Right forelimb (tissue), 1 donor: ENCODE measurements at places on chromosomes 1 and 21.

DNA sequence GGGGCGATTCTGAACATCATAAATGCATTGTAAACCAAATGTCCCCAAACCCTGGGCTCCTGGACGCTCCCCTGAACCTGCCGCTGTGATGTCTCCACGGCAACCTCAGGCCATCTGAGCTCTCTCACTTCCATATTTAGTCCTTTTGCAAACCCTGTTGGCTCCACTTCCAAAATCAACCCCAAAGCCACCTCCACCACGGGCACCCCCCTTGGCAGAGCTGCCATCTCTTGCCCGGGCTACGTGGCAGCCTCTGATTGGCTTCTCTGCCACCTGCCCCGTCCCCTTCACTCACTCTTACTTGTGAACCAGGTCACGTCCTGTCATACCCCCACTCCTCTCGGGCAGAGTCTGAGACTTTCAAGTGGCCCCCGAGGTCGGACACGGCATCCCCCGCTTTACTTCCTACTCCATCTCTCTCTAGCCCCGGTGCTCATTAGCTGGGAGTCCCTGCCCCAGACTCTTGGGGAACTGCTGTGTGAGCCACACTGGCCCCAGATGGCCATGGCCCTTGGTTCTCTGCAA, 15.8 kb downstream of the PRXL2B start:
- no peak for DNase-seq

GRCh38 chr1:220974431-220974830, 95.2 kb downstream of the HLX start:
- no peak for DNase-seq

- DNase-seq: no peak
These were observed 32.7 kb upstream of the C1orf198 start for GRCh38 chr1:230900984-230901383.

DNA sequence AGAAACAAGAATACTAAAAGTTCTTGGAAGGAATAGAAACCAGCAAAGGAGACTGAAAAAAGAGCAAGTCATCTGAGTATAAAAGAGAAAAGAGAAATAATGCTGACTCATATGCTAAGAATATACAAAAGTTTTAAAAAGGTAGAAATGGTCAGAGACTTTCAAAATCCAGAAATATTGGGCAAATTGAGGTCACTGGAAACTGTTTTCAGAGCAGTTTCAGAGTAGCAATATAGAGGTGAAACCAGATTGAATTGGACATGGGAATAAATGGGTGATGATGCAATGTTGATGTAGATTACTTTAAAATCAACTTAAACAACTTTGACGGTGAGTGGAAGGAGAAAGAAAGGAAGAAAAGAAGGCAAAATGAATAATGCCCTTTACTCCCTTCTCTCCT, 1.8 kb upstream of the RPS6KC1 start:
- DNase-seq: no peak

DNA sequence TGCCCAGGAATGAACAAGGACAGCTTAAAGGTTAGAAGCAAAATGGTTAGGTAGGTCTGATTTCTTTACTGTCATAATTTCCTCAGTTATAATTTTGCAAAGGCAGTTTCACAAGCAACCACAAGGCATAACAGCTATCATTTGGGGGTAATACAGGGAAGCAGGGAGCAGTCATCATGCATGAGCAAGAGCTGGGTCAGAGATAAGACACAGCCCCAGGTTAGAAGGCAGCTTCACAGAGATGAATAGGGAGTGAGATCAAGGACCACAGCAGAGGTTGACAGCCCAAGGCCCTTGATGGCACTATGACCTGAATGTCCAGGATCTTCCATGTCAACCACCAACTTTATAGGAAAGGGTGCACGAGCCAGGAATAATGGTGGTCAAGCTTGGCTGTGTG, 9.0 kb upstream of the CSRP1 start:
- no peak for DNase-seq

DNA sequence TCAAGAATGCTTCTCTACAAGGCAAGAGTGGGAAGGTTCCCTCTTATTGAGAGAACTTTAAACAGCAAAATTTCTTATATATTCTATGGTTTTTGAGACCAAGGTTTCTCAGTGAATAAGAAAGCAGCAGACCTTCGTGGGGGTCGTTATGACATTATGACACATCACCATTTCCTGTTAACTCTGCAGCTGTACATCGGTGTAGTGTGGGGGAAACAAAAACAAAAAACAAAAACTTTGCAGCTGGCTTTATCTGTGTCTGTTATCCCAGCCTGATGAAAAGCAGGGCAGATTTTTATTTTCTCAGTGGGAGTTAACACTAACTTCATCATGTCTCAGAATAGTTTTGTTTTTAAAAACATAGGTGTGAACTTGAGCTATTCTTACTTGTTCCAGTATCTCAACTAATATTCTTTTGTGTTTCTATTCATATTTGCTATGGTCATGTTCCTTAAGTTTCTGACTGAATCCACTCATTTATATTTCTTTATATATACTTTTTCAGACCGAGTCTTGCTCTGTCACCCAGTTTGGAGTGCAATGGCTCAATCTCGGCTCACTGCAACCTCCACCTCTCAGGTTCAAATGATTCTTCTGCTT, 2.1 kb downstream of the SDE2 start:
- no peak for DNase-seq

DNA sequence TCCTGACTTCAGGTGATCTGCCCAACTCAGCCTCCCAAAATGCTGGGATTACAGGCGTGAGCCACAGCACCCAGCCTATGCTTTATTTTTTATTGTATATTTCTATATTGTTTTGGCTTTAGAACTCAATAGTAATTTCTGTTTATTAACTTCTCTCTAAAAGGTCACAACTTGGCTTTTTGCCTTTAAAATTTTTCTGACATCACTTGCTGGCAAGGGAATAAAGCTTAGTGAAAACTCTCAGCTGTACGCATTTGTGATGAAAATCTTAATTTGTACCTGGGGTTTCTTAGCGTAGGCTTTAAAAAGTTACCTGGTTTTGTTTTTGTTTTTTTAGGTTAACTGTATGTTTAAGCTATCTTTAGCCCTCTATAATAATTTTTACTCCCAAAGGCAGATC, 36.2 kb downstream of the B3GALNT2 start:
- DNase-seq: no peak

- DNase-seq: no peak
These were observed 75.5 kb upstream of the APP start for GRCh38 chr21:26246073-26246472.

DNA sequence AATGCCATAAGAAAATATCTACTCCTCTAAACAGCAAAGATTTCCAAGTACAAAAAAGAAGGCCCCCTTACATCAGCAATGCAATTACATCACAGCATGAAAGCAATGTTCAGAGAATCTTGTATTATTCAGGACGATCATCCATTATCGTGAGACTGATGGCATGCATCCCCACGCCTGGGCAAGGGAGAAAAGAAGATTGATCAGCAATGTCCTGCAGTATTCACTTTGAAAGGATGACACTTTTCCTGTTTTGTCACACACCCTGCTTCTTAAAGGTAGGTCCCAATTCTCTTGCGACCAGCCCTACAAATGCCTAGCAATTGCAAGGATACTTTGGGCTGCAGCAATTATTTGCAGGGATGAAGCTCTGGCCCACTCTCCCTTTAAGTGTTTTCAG, 108.7 kb downstream of the TOMM20 start:
- DNase-seq: no peak

DNA sequence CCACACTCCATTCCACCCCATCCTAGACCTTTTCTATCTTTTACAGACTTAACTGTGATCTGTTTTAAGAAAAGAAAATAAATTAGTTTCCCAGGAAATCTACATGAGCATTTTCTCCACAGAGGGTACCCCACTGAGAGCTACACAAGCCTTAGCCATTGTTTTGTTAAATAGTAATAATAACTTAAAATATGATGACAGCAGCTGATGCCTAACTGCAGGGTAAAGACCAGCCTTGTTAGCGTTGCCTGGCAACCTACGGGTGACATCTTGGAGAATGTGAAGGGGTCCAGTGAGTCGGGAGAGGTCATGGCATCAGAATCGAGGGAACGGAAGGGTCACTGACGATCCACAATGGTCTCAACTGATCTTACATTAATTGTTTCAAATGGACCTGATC, 233.2 kb upstream of the PBX1 start:
- DNase-seq: no peak

DNA sequence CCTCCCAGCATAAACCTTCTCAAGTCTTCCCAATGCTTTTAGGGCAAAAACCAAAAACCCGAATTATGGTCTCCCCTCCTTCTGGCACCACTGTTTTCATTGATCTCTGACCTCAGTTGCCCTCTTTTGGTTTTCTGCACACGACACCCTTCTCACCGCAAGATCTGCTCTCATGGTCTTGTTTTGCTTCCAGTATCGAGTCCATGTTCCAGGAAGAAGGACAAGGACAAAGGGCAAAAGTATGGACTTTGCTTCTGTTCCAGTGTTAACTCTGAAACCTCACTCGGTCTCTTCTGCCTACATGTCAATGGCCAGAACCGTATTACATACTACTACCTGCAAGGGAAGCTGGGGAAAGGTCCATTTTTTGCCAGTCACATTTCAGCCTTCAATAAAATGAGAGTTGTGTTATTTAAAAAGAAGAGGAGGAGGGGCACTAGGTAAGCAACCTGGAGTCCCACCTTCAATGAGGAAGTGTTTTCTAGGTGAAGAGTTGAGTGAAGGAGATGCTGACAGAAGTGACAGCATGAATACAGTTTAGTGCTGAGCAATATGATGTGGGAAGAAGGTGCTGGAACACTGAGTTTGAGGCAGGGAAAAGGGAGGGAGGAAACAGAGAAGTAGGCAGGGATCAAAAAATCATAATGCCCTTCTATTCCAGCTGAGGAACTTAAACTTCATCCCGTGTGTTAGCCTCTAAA, 183.4 kb downstream of the FGGY start:
- DNase-seq: no peak

DNA sequence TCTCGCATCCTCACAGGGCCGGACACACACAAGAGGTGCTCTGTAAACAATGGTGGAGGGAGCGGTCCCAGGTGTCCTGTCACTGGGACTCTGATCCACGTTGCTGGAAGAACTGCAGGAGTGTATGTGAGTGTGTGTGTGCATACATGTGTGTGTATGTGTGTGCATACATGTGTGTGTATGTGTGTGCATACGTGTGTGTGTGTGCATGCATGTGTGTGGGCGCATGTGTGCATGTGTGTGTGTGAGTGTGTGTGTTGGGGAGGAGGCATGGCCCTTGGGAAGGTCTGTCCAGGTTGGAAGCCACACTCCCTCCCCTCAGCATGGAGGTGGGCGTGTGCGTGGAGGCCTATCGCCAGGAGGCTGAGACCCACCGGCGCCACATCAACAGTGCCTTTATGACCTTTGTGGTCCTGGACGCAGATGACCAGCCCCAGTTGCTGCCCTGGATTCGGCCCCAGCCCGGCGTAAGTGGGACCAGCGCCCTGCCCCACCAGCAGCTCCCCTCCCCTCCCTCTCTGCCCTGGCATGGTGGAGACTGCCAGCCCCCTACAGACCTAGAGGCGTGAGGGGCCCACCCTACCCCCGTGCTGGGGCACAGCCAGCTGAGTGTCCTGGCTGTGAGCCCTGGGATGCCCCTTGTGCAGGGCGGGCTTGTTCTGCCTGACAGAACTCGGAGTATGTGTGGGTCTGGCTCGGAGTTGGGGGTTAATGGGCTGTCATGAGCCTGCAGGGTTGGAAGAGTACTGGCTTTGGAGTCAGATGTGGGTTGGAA, 22.2 kb downstream of the FAM151A start:
- no peak for DNase-seq

DNA sequence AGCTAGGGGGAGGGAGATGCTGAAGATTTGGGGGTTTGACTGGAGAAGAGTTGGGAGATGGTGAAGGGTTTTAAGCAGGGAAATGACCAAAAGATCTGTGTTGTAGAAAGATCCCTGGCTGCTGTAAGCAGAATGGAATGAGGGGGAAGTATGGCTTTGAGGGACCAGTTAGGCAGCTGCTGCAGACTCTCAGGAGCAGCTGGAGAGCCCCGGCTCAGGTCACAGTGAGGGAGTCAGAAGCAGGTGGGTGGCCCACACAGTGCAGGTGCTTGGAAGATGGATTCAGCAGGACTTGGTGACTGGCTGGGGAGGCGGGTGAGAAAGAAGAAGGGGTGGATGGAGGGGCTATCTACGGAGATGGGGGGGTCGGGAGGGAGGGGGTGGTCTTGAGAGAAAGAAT, 35.7 kb downstream of the EDN2 start:
- DNase-seq: peak; percentile 44

- DNase-seq: no peak
These were observed 284.4 kb upstream of the GJB5 start for GRCh38 chr1:34470401-34470800.

DNA sequence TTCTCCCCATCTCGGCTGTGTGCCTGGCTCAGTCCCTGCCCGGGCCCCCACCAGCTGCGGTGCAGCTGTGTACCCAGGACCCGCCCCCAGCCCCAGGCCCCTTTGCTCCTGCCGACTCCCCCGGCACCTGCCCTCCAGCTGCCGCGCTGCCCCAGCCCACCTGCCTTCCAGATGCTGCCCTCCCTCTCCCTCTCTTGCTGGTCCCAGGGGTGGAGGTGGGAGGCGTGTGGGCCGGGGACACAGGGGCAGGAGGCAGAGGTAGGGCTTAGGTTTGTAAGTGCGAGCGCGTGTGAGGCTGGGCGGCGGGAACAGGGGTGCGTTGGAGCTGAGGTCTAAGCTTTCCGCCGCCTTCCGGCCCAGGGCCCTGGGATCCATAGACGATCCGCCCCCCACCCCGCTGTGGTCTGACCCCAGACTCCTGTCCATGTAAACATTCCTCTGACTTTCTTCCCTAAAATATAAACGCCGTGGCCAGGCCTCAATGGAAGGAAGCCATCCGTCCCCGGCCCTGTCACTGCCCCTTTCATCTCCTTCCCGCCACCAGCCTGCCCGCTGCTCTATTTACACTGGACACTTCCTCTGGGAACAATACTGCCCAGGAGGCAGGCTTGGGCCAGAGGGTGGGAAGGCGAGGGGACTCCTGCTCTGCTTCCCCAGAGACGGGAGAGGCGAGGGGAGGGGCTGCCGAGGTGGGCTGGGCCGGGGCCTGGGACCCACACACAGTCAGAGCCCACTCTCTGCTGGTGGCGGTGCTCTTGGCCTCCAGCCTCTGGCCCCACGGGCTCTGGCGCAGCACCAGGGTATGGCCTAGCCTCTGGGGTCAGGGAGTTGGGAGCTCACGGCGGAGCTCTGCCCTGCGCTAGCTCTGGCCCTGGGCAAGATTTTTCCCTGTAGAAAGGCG, 128.3 kb downstream of the CASZ1 start:
- DNase-seq: peak; percentile 68
